SW480 (cell line): ENCODE measurements at places on chromosomes 7 and 10.
A peak's percentile ranks its signal among the peaks of the same experiment; 100 is the strongest.

GRCh38 chr10:73097305-73097670, 622 bp upstream of the P4HA1 start:
- DNase-seq, result no peak

GRCh38 chr10:129887986-129888783, 75.9 kb downstream of the EBF3 start:
- DNase-seq, result no peak

DNA sequence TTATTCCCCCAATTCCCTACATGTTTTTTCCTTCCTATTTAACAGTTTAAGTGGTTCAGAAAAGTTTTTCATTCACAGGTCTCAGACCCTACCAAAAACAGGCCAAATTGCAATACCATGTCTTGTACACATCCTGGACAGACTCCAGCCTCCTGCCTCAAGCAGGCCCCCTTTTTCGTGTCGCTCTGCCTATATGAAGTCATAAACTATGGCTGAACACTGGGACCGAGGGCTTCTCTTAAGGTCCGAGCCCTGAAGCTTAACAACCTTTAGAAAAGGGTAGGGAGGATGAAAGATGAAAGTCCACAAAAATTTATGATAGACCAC, 1.4 kb downstream of the FBXW4 start:
- DNase-seq, result peak; percentile 40

DNA sequence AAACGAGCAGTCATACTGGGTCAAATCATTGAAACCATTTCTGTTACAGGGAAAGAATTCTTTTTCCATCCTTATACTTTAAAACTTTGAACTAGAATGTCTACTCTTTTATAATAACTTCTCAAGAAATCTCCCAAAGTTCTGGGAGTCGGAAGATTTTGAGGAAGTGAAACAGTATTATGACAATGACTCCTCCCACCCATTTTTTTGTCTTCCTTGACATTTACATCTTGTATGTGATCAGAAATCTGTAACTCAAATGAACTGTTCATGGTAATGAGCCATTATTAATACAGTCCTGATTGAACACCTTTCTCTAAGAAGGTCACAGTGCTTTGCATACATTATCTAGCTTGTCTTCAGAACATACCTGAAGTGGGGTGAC, 227.4 kb downstream of the CELF2 start:
- DNase-seq, result no peak

DNA sequence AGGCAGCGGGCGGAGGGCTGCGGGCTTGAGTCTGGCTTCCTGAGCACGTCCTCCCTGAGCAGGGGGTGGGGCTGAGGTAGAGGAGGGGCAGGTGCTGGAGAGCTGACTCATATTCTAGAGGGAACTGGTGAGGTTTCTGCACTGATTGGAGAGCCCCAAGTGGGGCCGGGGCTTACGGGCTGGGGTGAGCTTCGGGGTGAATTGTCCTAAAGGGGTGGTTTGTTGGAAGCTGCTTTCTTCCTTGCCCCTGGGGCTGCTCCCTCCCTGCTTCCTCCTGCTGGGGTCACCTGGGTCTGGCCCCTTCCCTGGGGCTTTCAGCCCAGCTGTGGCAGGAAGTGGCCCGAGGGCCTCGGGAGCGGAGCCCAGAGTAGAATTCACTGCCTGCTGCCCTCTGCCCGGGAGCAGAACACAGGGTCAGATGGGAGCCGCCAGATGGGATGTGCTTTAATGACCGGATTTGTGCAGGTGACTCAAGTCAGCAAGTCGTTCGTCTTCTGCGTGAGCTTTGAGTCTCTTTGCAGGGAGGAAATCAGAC, 48.6 kb downstream of the FAM20C start:
- DNase-seq, result no peak

DNA sequence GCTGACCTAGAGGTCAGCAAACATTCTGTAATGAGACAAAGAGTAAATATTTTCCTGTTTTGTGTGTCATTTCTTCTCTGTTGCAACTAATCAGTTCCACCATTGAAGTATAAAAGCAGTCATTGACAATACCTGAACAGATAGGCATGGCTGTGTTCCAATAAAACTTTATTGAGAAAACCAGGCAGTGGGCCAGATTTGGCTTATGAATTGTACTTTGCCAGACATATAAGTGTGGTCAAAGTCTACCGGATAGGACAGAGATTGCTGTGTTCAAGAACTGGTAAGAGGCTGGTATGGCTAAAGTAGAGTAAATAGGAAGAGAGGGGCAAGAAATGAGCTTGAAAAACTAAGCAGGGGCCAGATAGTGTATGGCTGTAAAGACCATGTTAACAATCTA, 38.3 kb upstream of the TAC1 start:
- no peak for DNase-seq
